CD8-positive, alpha-beta memory T cell (primary cell): ENCODE measurements at places on chromosomes 16 and 17.

DNA sequence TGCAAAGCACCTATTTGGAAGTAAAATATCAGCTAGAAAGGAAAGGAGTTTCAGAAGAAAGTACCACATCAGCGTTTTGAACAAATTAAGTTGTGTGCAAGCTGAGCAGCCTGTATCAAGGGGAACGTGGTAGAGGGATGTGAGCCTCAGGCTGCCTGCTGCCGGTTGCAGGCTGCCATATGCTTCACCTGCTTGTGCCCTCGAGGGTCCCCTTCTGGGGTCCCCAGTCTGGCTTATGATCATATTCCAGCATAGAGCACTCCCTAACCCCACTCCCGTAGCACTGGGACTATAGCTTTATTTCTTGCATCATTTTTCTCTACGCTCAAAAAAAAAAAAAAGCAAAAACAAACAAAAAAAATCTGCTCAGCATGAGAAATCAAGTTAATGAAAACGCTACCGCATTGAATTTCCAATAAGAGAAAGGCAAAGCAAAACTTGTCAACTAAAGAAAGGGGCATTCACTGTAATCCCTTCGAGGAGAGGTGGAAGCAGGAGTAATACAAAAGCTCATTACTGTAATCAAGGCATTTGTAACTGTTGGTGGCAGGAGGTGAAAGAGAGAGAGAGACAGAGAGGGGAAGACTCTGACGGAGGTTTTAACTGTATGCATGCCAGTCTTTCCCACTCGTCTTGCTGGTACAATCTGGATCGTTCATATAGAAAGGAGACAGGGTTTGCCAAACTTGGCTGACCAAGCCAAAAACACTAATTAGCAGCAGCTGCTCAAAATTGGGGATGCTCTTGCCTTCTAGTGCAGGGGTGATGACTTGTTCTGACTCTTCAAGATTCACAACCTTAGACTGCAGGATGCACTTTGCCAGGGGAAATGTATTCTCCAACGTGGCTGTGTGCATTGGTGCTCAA, 258.2 kb upstream of the HSBP1 start:
- DNase-seq = no peak

DNA sequence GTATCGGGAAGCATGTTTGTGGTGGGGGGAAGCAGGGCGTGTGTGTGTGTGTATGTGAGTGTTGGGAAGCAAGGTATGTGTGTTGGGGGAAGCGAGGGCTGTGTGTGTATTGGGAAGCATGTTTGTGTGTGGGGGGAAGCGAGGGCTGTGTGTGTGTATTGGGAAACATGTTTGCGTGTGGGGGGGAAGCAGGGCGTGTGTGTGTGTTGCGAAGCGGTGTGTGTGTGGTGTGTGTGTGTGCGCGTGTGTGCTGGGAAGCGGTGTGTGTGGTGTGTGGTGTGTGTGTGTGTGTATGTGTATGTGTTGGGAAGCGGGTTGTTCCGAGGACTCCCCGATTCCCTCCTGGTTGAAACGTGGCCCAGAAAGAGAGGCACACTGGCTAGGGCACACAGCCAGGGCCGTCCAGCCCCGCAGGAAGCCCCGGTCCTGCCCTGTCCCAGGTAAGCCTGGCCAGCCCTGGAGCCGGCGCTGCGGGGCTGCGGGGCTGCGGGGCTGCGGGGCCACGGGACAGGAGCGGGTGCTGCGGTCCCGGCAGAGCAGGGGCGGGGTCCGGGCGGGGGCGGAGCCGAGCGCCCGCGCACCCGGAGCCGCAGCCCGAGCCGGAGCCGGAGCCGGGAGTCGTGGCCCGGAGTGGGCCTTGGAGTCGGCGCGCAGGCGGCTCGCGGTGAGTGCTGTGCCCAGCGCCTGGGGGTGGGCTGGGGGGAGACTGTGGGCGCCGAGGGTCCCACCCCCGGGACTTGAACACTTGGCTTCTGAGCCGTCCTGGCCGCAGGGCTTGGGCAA, at the start of gene NOD2:
Gene NOD2 (plus strand): TSS at position 608 of the 783 bp plus-strand sequence. CDS start 5,890 bp downstream, outside the sequence.
- DNase-seq = peak; percentile 29

DNA sequence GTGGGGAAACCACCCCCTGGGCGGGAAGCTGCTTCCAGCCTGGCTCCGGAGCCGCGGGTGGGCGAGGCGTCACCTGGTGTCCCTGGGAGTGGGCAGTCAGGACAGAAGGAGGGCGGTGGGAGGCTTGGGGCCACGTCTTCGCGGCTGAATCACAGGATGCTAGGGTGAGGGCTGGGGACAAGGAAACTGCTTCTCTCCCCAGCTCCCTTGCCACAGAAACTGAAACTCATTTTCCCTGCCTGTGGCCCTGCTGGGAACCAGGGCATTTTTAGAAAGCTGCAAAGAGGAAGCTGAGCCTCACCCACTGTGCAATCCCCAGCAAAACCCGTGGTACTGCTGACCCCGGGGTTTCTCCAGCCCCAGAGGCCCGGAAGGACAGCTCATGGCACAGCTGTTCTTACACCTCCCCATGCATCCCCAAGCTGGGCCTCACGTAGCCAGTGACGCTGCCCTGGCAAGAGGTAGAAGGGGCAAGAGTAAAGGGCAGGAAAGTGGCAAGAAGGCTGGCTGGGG, 8.2 kb downstream of the RHBDF2 start:
- no peak for DNase-seq

DNA sequence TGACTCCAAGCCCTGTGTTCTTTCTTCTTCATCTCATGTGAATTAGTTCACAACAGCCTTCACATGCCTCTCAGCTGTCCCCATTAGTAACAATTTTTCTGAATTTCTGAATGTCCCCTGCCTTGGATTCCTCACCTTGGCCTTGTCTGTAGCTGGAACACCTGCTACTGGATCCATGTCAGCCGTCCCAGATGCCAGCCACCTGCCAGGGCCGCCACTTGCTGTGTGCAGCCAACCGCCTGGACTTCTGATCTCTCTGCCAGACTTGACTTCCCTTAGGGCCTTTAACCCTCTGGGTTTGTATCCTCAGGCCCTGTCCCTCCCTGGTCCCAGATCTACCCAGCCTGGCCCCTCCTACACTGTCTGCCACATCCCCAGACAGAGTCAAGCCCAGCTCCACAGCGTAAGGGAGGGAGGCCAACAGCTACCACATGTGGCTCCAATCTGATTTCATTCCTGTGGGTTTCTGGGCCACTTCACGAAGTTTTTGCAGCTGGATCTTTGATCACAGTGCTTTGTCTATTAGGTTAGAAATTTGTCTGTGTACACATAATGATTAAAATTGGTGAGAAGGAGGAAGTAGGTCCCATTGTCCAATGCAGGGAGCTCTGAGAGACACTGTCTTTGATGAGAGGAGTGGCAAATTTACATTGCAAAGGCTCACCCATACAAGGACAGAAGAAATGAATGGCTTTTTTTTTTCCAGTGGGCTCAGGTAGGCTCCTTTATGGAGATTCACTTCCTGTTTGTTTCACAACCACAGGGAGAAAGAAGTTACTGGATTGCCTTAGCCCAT, 15.3 kb downstream of the MPP2 start:
- no peak for DNase-seq

DNA sequence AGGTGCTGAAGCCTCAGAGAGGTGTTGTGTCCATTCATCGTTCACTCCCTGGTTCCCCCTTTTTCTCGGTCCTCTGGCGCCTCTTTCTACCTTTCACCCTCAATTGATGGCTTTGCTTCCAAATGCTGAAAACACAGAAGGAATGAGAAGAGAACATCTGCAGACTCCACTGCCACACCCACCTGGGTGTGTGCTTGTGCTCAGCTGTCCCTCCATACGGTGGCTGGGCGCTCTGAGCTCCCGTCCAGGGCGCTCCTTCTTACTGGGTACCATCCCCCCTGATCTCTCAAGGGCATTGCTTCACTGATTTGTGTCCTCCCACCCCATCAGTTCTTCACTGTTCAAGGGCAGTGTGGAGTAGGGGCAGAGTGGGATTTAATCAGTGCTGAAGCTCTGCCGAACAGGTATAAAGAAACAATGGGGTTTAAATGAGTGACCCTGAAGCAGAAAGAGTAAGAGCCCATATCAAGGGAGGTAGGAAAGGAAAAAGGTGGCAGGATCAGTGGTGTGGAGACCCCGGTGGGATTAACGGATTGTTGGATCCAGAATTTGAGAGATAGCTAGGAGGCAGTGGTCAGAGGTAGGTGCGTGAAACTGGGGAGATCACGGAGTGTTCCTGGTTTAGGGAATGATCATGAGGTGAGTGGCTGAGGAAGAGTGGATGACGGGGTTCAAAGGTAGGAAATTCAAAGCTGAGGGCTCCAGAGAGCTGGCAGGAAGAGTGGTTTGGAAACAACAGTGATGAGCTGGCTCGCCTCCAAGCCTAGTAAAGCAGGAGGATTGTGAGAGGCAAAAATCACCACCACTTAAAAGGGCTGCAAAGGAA, 40.8 kb downstream of the MRTFB start:
- DNase-seq = no peak

DNA sequence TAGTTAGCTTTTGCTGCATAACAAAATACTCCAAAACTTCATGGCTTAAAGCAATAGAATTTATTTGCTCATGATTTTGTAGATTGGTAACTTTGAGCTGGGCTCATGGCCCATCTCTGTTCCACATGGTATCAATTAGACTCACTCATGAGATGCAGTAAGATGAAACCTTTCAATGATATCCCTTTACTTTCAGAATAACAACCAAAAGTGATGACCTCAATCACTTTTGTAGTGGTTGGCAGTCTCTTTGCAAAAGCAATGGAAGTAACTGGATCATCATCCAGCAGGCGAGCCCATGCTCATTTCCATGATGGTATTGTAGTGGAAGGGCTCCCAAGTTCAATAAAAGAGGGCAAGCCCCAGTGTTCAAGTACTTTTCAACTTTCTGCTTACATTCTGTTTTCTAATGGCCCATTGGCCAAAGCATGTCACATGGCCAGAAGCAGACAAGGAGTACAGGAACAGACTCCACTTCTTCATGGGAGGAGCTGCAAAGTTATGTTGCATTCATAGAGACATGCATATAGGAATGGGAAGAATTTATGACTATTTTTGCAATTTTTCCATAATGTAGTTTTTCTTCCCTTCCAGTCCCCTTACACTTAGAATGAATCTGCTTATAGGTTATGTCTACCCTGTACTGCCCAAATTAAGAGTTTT, 41.7 kb downstream of the EFCAB5 start:
- DNase-seq = no peak

DNA sequence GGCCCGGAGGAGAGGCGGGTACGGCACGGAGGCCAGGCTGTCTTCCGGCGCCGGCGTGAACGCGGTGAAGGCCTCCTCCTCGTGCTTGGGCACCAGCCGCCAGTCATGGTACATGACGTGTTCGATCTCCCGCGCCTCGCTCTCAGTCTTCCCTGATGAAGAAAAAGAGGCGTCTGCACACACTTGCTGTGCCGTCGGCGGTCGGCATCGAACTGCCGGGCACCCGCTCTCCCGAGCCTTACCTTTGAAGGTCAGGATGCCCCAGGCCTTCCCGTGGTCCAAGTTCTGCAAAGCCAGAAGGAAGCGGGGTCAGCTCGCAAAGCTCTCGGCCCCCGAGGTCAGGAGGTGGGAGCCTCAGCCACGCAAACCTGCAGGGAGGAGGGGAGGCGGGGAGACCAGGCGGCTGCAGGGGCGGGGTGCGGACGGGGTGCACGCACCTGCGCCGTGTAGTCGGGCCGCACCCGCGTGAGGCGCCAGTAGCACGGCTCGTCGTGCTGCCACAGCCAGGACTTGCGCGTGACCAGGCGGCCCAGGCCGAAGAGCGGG, at the start of gene EME2:
Gene EME2 (plus strand): TSS at position 449 of the 546 bp plus-strand sequence. CDS start 418 bp downstream, outside the sequence.
- DNase-seq = peak; percentile 55

DNA sequence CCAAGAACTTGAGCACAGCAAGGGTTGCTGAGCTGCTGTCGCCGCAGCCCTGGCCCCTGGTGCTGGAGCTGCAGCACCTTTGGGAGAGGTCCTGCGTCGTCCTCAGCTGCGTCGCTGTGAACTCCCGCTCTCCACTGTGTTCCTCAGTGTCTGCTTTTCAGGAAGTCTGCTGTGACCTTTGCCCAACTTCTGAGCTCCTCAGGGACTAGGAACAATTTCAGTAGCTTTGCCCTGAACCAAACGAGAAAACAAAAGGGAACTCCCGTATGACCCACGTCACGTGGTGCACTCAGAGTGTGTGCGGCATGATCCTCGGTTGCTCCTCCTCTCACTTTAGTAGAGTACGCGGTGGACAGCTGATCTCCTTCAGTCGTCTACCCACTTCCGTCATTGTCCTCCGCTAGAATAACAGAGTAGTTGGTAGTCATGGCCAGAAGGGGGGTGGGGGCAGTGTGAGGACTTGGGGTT, 44.2 kb downstream of the WDR45B start:
- no peak for DNase-seq

GRCh38 chr17:48002266-48002915, 31.5 kb downstream of the CDK5RAP3 start:
- DNase-seq = no peak

DNA sequence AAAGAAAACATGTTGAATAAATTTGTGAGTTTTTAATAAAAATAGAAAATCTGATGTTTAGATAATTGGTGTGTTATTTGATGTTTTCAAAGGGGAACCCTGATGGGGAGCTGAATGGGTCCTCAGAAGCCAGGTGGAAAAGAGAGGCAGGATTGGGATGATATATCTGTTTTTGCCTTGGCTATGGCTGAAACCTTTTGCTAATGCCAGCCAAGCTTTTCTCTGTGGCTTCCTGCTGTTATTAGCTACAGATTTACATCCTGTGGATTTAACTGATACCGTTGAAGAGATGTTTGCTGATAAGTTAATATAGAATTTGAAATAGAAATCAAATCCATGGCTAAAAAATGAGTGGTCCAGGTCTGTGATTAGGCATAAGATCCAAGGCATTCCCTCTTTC, 4.2 kb upstream of the AATF start:
- DNase-seq = no peak

- DNase-seq = no peak
Observed at GRCh38 chr17:72169823-72170222, 49.0 kb downstream of the SOX9 start.
